ENCODE measurements at places on chromosomes 6 and 20.

DNA sequence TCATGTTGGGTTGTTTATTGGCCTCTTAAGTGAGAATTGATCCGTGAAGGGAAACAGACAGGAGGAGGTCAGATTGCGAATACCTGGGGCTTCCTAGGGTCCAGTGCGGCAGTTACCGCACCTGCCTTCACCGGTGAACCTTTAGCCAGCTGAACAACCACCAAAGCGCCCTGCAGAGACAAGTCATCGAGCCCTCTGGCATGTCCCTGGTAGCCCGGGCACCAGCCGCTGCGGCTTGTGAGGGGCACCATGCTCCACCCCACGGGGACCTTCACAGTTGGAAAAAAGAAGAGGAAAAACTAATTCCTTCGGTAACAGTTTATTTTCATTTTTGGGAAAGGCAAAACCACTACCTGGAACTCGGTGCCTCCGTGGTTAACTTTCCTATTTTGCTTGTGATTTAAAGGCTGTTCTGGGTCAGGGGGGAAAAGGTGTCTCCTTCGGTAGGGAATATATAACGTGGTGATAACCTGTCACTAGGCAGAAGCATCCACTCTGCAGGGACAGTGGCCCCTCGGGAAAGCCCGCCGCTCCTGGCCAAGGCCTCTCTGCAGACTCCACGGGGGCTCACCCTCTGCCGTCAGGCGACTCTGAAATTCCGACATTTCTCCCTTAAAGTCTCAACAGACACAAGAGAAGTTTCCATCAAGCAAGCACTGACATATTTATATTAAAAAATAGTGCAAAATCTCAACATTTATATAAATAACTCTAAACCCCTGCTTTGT is 30.7 kb upstream of the ZBP1 start:
- peaks cover 30% of the 10 kb centered on the region for H3K36me3 ChIP-seq
- peaks cover 8% of the 10 kb centered on the region for H3K4me1 ChIP-seq
- H3K4me3 ChIP-seq, result no peak overlapping the region
- H3K27me3 ChIP-seq, result no peaks in the 10 kb centered on the region
- H3K27ac ChIP-seq, result no peak overlapping the region

- H3K36me3 ChIP-seq, result no peaks in the 10 kb centered on the region
- peaks cover 21% of the 10 kb centered on the region for H3K27me3 ChIP-seq
- H3K27ac ChIP-seq, result no peak overlapping the region
- DNase-seq, result peak; percentile 22
Observed at GRCh38 chr6:167647737-167648470, 178.8 kb upstream of the AFDN start.

DNA sequence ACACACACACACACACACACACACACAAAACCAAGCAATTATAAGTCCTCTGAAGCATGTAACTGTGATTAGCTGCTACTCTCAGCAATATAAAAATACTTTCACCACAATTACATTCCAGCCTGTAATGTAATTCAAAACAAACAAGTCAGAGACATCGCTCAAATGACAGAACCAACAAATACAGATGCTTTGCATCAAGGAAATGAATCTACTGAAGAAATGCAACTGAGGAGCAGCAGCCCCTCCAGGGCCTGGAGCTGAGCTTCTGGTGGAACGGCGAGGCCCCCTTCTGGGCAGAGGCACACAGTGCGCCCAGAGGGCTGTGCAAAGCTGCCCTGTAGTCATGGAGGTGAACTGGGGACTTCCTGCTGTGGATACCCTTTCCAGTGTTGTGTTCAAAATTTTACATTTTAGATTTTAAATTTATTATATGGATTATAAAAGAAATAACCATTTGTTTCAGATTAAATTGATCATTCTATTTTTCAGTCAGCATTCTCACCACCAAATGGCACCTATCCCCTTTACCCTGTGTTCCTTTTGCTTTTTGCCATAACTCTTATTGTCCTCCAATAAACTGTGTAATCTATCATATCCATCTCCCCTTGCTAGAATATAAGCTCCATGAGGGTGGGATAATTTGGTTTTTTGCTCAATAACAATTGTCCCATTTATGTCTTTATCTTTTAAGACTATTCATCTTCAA is 23.2 kb downstream of the ADAT2 start:
- H3K27me3 ChIP-seq, result no peaks in the 10 kb centered on the region
- DNase-seq, result peak; percentile 85
- no peak overlapping the region for H3K4me3 ChIP-seq
- H3K4me1 ChIP-seq, result no peaks in the 10 kb centered on the region
- peaks cover 5% of the 10 kb centered on the region for H3K36me3 ChIP-seq

DNA sequence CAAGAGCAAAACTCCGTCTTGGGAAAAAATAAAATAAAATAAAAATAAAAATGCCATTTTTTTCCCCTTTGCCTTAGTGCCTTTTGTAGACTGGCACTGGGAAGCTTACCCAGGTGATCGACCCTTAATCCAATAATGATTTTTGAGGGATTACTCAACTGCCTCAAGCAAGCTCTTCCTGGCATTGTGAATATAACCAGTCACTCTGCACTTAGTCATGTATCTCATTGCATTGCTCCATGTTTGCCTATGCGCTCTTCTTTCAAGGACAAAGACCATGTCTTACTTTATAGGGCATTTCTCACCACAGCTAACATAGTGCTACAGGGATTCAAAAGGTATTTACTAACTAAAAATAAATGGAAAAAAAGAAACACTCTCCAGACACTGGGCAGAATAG is 13.0 kb downstream of the GFOD1 start:
- no peak for DNase-seq
- no peaks in the 10 kb centered on the region for H3K27me3 ChIP-seq
- H3K4me3 ChIP-seq, result no peak overlapping the region
- peaks cover 40% of the 10 kb centered on the region for H3K4me1 ChIP-seq

GRCh38 chr20:47800623-47801022 is 15.3 kb upstream of the SULF2 start:
- H3K36me3 ChIP-seq, result no peaks in the 10 kb centered on the region
- no peak overlapping the region for H3K4me3 ChIP-seq
